ENCODE measurements at places on chromosomes 4 and X. TPM values are rescaled to one million over a fixed set of nuclear protein-coding genes. Genes with fewer than 3 reads are reported as not detected.

HCCS gene
- 40.0 TPM for total RNA-seq

USP26 gene
- total RNA-seq: not detected

BEND2 gene
- total RNA-seq: not detected

HMGN5 gene
- total RNA-seq: 0.32 TPM

ADH1A gene
- not detected for total RNA-seq

VEGFD gene
- not detected for total RNA-seq

HTRA3 gene
- total RNA-seq: 1.1 TPM

ENPP6 gene
- total RNA-seq: not detected

VCX2 gene
- total RNA-seq: 37.1 TPM

SLIT2 gene
- total RNA-seq: 2.9 TPM

All from A375 (cell line).